ENCODE measurements at places on chromosomes 11 and 22. TPM values are rescaled to one million over a fixed set of nuclear protein-coding genes. Genes with fewer than 3 reads are reported as not detected.

The UPK2 gene
- total RNA-seq = 0.87 TPM

The SMIM35 gene
- not detected for total RNA-seq

The MIEF1 gene
- total RNA-seq = 23.8 TPM

The PLAAT2 gene
- total RNA-seq = 0.68 TPM

The C11orf42 gene
- not detected for total RNA-seq

The SCT gene
- total RNA-seq = not detected

The NFRKB gene
- 12.6 TPM for total RNA-seq

The EXPH5 gene
- total RNA-seq = 0.05 TPM

The TESMIN gene
- 5.1 TPM for total RNA-seq

The OAF gene
- total RNA-seq = 10.5 TPM

The PPFIBP2 gene
- total RNA-seq = 8.8 TPM

The ANAPC15 gene
- total RNA-seq = 90.1 TPM

The FLRT1 gene
- 0.05 TPM for total RNA-seq

The MS4A12 gene
- total RNA-seq = not detected

The HEPHL1 gene
- total RNA-seq = not detected

The PGA4 gene
- total RNA-seq = 0.26 TPM

The PDE2A gene
- 2.0 TPM for total RNA-seq

The USP35 gene
- total RNA-seq = 7.0 TPM

The ADAMTS8 gene
- 2.5 TPM for total RNA-seq

The MED19 gene
- 29.9 TPM for total RNA-seq

The CALCB gene
- 0.15 TPM for total RNA-seq

The APOA1 gene
- 0.32 TPM for total RNA-seq

The DRD4 gene
- 0.34 TPM for total RNA-seq

The CRACR2B gene
- 6.4 TPM for total RNA-seq

The MMP12 gene
- 0.08 TPM for total RNA-seq

The CNGA4 gene
- 0.03 TPM for total RNA-seq

Measured in A549 treated with AZD2906 at 1 μM for 4 hours (cell line).